ENCODE measurements at places on chromosomes 3 and 15. TPM values are rescaled to one million over a fixed set of nuclear protein-coding genes. Genes with fewer than 3 reads are reported as not detected.

SLC27A2 gene
- total RNA-seq: 0.18 TPM

ARNT2 gene
- total RNA-seq: 16.8 TPM

PCLAF gene
- total RNA-seq: 97.8 TPM

AMIGO3 gene
- total RNA-seq: 0.72 TPM

CHRM5 gene
- not detected for total RNA-seq

MRPS25 gene
- total RNA-seq: 45.2 TPM

CCR9 gene
- not detected for total RNA-seq

Measured in Panc1 (cell line).